T-helper 2 cell (primary cell): ENCODE measurements at places on chromosomes 3 and 15.

- no peak for DNase-seq
Observed at GRCh38 chr3:114454551-114455251, 160.9 kb downstream of the TIGIT start.

DNA sequence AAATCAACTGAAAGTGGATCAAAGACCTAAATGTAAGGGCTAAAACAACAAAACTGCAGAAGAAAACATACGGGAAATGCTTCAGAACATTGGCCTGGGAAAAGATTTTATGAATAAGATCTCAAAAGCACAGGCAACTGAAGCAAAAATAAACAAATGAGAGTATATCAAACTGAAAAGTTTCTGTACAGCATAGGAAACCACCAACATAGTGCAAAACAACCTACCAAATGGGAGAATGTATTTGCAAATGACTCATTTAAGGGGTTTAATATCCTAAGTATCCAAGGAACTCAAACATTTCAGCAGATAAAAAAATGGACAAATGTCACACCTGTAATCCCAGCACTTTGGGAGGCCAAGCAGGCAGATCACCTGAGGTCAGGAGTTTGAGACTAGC, 489.1 kb downstream of the ROBO1 start:
- no peak for DNase-seq

DNA sequence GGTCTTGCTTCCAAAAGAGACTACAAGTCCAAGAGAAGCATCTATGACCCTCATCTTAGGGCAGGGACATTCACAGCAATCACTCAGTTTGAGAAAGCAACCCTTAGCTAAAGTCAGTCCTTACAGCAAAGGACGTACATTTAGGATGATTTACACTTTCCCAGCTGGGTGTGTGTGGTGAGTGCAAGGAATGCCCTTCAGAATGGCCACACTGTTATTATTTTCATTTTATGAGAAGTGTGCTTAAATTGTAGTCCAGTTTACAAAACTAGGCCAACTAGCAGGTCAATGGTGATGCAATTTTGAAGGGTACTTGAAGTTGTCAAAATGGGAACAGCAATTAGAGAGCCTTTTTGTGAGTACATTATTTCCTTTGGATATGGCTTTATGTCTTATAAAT, 26.0 kb upstream of the CCK start:
- no peak for DNase-seq

DNA sequence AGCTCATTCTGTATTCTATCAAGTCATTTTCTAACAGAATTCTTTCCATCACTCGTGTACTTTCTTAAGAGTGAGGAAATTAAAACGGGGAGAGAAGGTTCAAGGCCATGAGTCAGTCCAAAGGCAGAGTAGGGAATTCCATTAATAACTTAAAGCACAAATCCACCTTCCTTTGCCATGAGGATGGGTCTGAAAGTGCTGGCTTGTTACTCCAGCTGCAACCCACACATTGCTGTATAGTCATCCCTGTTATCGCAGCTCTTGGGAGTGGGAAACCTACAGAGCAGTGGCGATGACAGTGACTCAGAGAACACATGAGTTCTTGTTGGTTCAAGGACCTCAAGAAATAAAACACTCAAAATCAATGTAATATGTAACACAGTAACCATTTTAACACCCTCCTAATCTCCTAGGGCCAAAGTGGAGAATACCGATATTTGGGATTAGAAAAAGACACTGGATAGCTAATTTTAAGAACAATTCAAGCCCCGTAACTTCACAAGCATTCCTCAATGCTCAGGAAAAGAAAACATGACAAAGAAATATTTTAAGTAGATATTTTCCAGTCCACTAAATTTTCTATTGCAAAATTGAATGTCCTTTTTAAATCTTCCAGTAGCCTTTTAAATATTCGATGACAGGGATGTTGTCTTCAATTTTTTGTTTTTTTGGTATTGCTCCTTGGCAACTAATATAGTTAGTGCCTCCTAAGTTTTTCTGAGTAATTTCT, 179.9 kb upstream of the THBS1 start:
- DNase-seq = no peak

- no peak for DNase-seq
Observed at GRCh38 chr3:160473978-160474377, 24.4 kb upstream of the TRIM59 start.

DNA sequence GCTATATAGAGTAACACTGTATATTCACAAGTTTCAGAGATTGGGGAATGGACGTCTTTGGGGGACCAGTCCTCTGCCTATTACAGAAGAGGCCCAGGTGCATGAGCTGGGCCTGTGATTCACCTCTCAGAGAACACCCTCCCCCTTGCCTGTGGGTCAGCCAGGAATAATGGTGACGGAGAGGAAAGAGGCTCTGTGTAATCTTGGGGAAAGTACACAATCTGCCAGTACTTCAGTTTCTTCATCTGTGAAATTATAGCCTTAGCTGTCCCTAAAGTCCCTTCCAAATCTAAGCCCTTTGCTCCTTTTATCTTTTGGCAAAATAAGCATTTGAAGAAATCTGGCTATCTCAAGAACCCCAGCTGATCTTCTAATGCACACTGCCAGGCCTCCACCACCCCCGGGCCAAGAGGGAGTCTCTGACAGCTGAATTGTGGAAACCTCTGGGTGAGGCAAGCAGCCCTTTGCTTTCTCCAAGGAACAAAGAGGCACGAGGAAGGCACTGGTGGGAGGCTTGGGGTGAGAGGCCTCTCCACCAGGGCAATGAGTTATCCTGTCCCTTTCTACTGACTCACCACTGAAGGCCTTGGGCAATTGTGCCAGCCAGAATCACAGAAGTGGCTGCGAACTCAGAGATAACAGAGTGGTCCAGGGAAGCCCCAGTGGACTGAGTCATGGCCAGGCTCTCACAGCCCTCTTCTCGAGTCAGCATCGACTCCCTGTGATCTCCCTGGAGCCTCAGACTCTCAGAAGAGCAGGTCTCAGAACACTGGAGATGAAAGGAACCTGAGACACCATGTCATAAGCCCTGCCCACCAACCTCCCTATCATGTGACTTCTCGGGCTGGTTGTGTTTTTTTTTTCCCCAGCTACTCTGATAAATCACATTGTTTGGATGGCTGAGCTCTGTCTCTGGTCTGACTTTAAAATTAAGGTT, 31.8 kb downstream of the CCNL1 start:
- peak; percentile 84 for DNase-seq

DNA sequence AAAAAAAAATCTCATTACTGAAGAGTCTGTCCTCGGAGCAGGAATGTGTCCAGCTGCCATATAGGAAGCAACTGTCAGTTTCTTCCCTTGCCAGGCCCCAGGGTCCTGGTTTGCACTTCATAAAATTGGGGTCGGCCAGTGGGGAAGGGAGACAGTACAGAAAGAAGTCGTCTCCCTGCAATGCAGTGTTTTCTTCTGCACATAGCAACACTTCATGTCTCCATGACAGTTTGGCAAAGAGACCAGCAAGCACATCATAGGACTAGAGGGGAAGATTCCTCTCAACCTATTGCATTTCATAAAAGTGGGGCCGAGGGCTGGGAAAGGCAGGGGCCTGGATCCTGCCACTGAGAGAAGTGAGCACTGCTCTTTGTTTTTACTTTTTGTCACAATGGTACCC, 138.2 kb upstream of the HACD2 start:
- DNase-seq = no peak

GRCh38 chr15:43085921-43086320, 19.9 kb downstream of the UBR1 start:
- DNase-seq = no peak

GRCh38 chr3:52468336-52468735, 12.9 kb downstream of the NISCH start:
- DNase-seq = no peak

DNA sequence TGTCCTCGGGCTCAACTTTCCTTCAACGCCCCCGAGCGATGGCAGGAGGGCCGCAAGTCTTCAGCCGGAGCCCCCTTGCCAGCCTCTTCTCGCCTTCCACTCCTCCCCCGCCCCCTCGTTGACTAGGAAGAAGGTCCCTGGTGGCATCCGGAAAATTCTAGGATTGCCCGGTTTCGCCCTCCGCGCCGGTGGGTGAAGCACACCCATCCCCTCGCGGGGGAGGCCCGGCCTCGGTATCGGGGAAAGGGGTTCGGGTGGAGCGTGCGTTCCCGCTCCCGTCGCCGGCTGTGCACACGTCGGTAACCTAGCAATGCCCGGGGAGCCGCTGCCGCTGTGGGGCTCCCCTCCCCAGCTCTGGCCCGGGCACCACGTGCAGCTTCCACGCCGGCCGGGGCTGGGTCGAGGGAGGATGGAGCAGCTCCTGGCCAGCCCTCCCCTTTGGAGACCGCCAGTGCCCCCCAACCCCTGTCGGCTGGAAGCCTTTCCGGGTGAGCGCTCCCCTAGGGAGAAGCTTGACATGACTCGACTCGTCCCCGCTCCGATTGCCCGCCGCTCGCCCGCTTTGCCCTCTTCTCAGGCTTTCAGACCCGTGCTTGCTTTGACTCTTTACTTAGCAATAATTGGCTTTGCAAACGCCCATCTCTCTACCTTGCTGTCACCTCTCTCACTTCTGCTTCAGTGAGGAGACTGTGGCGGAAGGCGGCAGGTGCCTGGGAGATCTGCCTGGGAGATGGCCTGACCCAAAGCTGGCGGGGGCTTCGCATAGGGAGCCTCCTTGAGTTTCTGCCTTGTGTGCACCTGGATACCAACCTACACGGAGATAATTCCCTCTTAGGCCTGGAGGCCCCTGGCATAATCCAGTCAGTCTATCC, 1.3 kb downstream of the CACNA1D start:
- DNase-seq = no peak

- no peak for DNase-seq
Observed at GRCh38 chr15:94535298-94536048, 304.1 kb downstream of the MCTP2 start.

DNA sequence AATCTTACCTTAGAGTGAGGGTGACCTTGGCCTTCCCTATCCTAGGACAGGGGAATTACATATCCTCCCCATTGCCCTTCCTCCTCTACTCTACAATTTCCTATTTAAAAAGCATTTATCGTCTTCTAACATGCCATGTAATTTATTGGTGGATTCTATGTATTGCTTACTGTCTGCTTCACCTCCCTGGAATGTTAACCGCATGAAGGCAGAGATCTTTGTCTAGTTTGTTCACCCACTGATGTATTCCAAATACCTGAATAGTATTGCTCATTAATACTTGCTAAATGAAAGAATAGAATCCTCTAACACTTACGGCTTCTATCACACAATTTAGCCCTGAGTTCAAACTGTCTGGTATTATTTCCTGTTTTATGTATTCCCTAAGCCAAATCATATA, 68.6 kb downstream of the PPARG start:
- DNase-seq = no peak

DNA sequence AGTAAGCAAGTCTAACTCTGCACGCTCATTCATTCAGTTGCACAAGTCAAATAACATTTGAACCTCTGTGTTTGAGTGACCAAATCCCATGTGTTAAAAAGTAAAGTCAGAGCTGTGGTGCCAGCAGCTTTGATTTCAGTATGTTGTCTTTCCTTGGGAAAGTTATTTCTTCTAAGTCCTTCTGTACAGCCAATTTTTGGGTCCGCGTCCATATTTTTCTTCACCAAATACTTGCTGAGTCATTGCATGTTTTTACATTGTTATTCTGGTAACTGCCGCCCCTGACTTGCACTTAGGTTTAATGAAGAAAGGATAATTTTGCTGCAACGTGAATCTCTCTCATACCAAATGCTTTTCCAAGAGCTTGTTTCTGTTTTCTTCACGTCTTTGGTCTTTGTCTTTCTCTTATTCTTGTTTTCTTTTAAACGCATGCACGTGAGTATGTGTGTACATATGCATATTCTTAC, 56.7 kb downstream of the PLS1 start:
- DNase-seq = no peak

DNA sequence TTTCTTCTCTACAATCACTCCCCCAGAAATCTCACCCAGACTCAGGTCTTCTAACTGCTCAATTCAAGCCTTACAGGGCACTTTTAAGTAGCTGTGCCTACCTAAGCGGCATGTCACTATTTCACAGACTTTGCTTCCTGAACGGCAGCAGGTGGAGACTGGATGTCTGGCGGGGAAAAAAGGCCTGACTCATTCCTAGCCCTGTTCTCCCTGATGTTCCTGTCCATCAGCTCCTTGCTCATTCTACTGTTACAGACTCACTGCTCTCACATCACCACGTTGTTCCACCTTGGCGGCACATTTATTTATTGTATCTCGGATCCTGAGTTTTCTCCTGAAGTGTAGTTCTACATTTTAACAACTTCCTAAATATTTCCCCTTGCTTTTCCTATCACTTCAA, 52.6 kb upstream of the ATP11B start:
- DNase-seq = no peak

DNA sequence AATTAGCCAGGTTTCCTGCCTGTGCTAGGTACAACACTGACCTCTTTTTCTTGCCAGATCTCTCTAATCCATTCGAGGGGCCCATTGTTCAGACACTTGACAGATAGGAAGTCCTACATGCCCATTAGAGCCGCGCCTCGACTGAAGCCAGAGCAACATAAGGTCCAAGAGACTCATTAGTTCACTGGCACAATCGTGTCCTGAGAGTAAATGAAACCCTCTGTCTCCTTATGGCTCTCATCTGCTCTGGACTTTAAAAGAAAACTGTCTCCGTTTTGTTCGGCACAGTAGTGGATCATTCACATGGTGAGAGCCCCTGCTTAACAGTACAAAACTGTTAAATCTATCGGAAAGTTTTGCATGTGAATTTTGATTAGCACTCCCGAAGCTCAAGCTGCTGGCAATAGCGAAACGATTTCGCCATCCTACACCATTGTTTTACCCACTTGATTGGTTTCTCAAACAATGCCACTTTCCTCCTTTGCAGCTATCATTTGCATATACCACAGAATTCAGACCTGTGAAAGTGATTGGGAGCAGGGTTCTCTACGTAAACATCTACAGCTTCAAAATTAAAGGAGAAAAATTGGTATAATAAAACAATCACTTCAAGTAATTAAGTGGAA, 19.0 kb upstream of the C15orf61 start:
- no peak for DNase-seq

DNA sequence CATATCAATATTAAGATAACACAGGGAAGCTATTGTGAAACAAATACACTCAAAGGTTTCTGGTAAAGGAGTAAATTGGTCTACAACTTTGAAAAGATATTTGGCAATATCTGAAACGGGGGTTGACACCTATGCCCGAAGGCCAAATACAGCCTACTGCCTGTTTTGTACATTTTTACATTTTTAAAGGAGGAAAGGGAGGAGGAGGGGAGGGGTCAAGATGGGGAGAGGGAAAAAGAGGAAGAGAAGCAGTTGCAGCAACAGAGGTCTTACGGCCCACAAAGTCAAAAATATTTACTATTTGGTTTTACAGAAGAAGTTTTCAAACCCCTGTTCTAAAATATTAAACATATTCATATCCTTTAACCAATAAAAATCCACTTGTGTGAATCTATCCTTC, 94.2 kb downstream of the FMN1 start:
- no peak for DNase-seq

- DNase-seq = no peak
Observed at GRCh38 chr3:177465257-177465642, 268.0 kb upstream of the TBL1XR1 start.

DNA sequence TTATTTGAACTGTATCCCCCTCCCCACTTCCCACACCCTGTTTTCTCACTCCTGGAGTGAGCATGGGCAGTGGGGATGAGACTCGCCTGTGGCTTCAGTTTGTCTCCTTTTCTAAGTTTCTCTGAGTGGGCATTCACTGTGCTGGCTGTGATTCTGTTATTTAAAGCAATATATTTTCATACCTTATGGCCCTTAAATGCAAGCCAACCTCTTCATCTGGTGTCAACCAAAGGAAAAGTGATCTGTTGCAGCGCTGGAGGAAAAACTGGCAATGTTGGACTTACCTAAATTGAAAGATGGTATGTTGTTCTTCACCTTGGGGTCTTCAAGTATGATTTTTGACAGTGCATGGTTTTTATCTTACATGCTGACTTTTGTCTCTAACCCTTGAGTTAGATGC, 56.1 kb downstream of the RBM6 start:
- DNase-seq = no peak

GRCh38 chr3:103794656-103795055, 1359.8 kb downstream of the ZPLD1 start:
- DNase-seq = no peak
